Dorsolateral prefrontal cortex (tissue), 122 donors: ENCODE measurements at places on chromosomes 3 and 15.

- DNase-seq: peak; percentile 93
Measured at GRCh38 chr15:77083381-77084160, 12.7 kb upstream of the TSPAN3 start.

- DNase-seq: no peak
Measured at GRCh38 chr15:82750831-82751180, 41.1 kb upstream of the AP3B2 start.

GRCh38 chr3:37867144-37867543 is 5.5 kb downstream of the CTDSPL start:
- no peak for DNase-seq

DNA sequence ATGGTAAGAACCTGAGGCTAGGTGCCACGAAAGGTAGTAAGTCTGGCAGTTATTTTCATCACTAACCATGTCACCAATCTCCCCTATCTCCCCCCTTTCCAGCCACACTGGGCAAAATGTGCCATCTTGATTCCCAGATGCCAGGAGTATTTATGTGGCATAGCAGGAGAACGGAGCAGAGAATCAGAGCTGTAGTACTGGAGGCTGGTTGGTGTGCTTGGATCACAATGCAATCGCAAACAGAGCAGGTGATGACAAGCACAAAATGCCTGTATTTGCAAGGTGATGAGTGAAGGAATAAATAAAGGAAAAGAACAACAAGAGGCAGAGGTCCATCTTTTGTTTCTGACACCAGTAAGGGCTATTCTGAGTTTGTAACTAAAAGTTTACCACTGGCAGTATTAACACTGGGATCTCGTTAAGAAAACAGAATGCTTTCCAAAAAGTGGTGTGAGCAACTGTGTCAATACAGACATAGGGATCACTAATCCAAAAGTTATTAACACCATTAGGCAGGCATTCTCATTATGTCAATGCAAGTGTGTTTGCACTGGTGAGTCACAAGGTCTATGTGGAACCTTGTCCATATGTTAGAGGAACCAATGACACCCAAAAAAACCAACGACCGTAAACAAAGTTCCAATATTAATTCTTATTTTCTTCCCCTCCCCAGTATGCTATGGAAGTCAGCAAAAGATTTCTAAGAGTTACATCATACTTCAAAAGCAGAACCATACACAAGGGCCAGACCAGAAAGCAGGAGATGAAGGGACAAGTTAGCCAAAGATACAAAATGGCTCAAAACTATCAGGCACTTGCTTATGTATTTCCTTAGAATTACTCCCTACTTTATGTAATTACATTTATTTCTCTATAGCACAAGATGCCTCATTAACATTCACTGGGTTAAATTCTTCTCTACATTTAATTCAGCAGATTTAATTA is 556.6 kb downstream of the FOXP1 start:
- DNase-seq: no peak

GRCh38 chr3:183259087-183259486 is 6.0 kb downstream of the B3GNT5 start:
- DNase-seq: no peak

GRCh38 chr3:86954747-86955146 is 36.2 kb downstream of the VGLL3 start:
- no peak for DNase-seq

DNA sequence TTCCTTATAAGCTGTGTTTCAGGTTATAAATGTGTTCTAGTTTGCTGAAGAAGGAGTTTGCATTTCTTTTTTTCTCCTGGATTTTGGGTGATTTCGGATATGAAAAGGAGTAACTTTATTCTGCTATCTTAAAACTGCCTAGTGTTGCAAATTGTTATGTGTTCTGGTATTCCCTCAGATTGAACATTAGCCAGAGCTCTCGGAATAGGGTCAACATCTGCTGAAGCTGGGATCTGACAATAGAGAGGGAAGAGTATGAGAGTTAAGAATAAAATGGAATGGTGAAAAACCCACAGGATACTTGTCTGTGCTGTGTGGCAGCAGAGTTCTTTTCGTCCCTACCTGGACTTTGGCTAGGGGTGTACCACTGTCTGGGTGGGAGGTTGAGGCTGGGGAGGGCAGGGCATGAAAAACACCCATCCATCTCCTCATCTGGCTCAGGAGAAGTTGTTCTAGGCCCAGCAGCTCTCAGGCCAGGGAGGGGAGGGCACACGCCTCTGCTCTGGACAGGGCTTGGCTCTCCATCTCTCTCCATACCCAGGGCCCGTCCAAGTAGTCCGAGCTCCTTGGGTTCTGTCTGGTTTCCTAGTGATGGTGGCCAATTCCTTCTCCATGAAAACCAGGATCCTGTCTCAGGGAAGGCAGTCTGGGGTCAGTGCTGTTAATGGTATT is 13.2 kb downstream of the SPSB4 start:
- DNase-seq: no peak
